Urinary bladder (tissue), 4 donors: ENCODE measurements at places on chromosomes 3 and 15. TPM values are rescaled to one million over a fixed set of nuclear protein-coding genes. Genes with fewer than 3 reads are reported as not detected.

GP5 gene
- 0.90 TPM for total RNA-seq

DNA sequence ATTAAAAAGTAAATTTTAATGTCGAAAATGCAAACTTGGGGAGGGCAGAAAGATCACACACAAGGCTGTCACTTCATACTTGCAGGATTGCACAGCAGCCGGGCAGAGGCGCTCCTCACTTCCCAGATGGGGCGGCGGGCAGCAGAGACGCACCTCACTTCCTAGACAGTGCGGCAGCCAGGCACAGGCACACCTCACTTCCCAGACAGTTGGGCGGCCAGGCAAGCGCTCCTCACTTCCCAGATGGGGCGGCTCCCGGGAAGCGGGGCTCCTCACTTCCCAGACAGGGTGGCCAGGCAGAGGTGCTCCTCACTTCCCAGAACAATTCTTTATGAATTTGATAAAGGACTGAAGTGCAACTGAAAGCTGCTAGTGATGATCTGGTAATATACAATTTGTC lies 21.2 kb downstream of the RLBP1 start:
- DNase-seq = no peak

SAMD7 gene
- not detected for total RNA-seq

GRCh38 chr3:5058471-5058951 lies 63.6 kb upstream of the ARL8B start:
- DNase-seq = peak; percentile 64

B4GALT4 gene
- 23.2 TPM for total RNA-seq

GRCh38 chr3:59565125-59565524 lies 515.3 kb upstream of the CFAP20DC start:
- DNase-seq = no peak

UBAP1L gene
- 3.9 TPM for total RNA-seq

DNA sequence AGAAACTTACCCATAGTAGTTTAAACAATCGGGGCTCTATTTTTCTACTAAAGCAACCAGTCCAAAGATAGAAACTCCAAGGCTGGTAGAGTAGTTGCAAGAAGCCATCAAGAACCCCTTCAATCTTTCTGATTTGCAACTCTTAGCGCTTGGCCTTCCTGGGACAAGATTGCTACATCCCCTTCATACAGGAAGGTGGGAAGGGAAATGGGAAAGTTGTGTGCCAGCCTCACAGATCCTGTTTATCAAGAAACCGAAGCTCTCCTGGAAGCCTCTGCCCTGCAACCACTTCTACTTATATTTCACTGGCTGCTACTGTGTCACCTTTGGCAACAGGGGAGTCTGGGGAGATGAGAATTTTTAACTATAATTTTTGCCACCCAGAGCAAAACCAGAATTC lies 46.2 kb downstream of the OSBPL10 start:
- DNase-seq = no peak

- no peak for DNase-seq
Measured at GRCh38 chr3:77815467-77815866, 775.6 kb downstream of the ROBO2 start.

- DNase-seq = no peak
Measured at GRCh38 chr3:64873400-64873799, 185.6 kb upstream of the ADAMTS9 start.

SNRPN gene
- 98.8 TPM for total RNA-seq

DNA sequence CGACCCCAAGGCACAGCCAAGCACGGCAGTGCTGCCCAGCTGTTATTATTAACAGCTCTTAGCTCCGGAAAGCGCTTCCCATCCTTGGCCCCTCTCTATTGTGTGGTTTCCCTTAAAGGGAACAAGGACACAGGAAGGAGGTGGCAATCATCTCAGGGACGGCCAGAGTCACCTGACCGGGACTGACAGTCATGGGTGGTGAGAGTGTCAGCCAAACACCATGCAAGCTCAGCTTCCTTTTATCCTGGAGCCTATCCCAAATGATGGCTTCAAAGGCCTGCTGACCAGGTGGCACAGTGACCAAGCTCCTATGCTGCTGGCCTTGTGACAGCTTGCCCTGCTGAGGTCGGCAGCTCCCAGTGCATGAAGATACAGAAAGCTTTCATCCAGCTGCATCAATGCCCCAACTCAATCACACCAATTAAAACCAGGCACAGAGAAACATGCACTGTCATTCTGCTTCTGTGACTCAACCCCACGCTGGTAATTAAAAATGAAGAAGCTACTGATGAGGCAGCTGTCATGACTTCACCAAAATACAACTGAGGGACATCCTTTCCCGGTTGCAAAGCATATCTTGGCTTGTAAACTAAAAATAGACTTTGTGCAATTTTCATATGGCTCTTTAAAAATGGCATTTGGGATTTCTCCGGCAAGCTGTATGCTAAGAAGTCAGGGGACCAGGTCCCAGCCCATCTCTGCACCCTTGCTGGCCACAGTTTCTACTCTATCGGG lies 34.0 kb downstream of the PCSK6 start:
- no peak for DNase-seq

CASR gene
- total RNA-seq = 0.74 TPM

DNA sequence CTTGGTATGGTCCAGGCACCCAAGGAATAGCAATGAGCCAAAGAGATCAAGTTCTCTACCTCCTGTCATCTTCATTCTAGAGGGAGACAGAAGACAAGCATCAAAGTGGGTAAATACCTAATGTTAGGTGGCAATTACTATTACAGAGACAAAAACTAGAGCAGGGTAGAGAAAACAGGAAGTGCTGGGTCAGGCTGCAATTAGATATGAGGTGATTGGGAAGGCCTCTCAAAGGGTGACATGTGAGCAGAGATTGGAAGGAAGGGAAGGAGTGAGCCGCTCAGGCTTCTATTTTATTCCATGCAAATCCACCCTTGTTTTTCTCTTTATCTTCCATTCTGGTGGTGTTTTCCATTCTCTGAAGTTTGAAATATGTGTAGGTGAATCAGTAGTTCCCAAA lies 37.4 kb downstream of the EBLN2 start:
- no peak for DNase-seq
